CD14-positive monocyte (primary cell): ENCODE measurements at places on chromosomes 12 and 14.

DNA sequence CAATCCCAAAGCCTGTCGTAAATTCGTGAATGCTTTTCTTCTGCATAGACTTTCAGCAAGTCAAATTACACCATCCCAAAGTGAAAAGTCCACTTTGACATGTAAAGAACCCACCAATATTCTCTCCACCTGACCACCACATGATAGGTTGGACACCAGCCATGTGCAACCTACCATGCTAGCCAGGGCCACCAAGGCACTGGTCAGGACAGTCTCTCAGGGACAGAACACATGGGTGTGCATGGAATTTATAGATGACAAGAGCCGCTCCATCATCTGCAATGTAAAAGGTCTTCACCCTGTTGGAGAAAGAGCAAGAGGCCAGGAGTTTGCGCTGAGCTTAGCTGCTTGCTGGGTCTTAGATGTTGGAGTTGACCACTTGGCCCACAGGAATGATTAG, 5.4 kb upstream of the KRT76 start:
- DNase-seq, result no peak

DNA sequence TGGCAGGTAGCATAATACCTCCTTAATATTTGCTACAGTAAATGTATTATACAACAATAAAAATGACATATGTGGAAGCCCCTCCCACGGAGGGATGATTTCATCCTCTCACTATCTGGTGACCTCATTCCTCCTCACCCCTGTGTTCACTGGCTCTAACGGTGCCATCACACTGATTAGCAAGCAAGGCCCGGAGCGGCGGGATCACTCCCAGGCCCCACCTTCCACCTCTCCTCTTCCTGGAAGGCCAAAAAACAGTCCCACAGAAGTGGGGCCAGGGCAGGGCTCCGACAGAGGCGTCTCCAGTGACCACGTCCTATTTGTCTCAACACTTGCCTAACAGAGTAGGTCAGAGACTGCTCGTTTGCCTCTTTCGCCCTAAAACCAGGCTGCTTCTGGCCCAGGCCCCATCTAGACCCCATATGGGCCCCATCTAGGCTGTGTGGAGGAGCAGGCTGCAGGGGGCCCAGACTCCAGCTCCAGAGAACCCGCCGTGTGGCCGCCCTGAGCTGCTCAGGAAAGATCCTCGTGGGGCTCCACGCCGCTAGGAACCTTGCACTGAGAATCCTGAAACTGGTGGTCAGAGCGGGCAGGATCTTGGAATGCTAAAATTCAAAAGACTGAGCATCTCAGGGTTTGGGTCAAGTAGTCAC, 3.7 kb downstream of the SELPLG start:
- peak; percentile 60 for DNase-seq

GRCh38 chr12:109065154-109065852, 12.9 kb downstream of the USP30 start:
- no peak for DNase-seq

DNA sequence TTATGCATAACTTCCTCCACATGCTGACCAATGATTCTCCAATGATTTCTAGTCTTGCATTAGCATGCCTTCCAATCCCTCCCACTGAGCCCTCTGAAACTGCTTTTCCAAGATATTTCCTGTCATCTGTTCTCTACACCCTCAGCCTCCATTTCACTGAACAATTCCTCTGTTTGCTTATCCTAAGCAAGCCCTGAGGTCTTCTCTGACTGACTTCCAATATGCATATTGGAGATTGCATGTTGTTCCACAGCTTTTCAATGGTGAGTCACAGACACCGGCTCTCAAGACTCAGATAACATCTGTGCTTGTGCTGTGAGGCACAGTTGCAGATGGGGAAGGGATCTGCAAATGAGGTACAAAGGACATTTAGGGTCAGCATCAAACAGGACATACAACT, 141.0 kb downstream of the SLC16A7 start:
- no peak for DNase-seq

GRCh38 chr14:53915364-53916014, 41.1 kb downstream of the BMP4 start:
- no peak for DNase-seq

GRCh38 chr14:77883847-77884238, 83.9 kb downstream of the ADCK1 start:
- DNase-seq, result no peak

DNA sequence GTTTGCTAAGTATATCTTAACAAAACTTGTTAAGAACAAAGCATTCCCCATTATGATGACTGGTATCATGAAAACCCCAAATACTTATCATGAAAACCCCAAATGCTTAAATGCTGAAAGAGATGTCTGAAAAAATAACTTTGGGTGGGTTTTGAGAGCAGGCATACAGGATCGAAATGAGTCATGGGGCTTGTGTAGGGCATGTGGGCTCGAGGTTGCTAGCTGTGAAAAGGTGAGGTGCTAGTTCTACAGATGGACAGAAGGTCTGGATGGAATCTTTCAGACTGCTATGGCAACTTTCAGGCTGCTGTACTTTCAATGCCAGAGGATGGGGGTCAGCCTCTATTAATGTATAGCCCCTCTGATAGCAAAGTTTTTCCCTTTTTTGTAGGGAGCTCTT, 167.8 kb upstream of the MDGA2 start:
- DNase-seq, result no peak

DNA sequence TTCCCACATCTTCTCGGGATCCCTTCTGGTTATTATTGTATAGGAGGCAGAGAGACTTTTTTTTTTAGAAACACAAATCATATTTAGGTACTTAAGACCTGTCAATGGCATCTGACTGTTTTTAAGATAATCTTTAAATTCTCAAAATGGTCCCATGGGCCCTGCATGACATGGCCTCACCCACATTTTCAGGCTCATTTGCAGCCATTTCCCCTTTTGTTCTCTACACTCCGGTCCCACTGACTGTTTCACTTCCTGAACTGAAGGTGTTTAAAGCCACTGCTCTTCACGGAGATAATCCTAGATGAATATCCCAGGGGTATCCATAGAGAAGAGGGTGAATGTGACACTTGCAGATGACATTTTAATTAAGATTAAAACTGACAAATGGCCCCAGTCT, 12.3 kb upstream of the C12orf71 start:
- DNase-seq, result peak; percentile 24

DNA sequence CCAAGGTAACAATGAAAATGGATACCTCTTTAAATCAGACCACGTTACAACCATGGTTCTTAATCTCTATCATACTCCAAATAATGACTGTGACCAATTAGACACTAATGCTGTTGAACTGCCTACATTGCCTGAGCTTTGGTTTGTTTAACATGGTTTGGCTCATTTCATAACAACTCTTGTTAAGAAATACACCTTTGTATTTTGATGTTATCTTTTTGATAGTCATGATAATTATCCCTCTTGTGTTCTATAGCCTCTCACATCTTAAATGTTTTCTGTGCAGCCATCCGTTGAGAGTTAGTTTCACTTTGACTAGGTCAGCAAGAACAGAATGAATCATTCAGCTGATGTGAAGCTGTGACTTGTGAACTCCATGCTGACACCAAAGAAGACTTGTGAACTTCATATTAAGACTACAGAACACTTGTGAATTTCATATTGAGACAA, 75.5 kb upstream of the RERGL start:
- peak; percentile 4 for DNase-seq

GRCh38 chr12:106974511-106974910, 12.4 kb downstream of the MTERF2 start:
- DNase-seq, result no peak

GRCh38 chr14:100901391-100902183, 1.9 kb downstream of the RTL1 start:
- DNase-seq, result no peak

GRCh38 chr14:104968153-104968527, 10.0 kb downstream of the AHNAK2 start:
- no peak for DNase-seq

DNA sequence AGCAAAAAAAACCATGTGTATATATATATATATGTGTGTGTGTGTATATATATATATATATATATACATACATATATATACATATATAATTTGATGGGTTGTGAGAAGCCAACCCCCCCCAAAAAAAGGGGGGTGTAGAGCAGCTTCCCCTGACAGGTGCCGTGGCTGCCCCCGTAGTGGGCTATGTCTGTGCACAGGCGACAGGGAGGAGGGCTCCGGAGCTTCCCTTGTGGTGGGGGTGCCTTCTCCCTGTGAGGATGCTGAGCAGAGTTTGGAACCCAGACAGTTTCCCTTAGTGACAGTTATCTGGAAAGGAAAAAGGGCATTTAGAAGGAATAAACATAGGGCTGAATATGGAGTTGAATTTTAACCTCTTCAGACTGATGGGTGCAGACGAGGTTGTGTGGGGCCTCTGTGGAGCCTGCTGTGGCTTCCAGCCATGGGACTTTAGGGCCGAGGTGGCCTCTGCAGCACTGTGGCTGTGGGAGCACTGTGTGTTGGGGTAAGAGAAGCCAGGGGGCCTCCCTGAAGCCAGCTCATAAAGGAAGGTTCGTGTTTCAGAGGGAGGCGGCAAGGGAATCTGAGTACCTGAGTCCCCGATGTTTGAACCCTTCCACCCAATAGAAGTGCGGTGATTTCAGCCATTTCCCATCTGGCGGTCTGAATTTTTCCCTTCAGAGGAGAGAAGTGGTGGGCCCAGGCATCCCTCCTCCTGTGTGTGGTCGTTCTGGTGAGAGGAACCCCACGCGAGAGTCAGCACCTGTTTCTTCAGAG, 19.8 kb downstream of the XRCC3 start:
- no peak for DNase-seq

- DNase-seq, result no peak
Observed at GRCh38 chr14:73502017-73502619, 11.4 kb downstream of the RIOX1 start.

GRCh38 chr14:59863806-59864525, 6.6 kb downstream of the RTN1 start:
- DNase-seq, result no peak

GRCh38 chr14:76891391-76891790, 65.2 kb downstream of the LRRC74A start:
- DNase-seq, result no peak

DNA sequence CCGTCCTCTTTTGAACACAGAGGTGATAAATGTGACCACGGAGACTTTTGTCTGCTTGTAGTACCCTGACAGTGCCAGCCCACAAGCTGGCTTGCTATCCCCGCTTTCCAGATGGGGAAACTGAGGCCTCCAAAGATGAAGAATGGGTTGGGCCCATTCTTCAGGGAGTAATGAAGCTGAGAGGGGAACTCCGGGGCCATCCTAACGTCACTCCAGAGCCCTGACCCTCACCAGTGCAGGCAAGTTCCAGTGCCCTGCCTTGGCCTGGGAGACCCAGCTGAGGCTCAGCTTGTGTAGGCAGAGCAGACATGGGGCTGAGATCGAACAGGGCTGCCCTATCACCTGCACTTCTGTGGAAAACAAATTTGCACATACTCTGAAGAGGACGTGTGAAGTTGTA, 277.1 kb downstream of the DPF3 start:
- DNase-seq, result no peak

- no peak for DNase-seq
Observed at GRCh38 chr12:102652645-102653313, 172.4 kb upstream of the IGF1 start.
